ENCODE measurements at places on chromosomes 6 and 20. TPM values are rescaled to one million over a fixed set of nuclear protein-coding genes. Genes with fewer than 3 reads are reported as not detected.

GRCh38 chr6:108638993-108639392 lies 78.3 kb downstream of the FOXO3 start:
- no peak for DNase-seq

DNA sequence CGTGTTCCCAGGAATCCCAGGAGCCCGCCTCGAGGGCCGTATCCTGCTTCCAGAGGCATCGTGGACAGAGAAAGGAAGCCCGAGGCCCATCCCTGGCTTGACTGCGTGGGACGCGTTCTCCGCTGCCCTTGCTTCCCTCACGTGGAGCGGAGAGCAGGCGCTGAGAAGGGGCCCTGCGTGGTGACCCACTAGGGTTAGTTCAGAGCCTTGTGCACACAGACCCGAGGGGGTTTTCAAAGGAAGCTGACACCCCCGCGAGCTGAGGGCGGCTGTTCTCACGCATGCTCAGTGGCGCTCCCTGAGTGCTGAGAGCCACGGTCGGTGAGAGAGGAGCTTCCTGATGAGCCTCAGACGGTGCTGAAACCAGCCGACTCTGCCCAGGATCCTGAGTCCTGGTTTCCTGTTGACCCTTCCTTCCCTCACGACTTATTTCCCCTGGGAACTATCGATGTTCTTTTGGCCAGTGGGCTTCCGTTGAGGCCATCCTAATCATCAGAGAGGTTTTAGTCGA lies 28.9 kb upstream of the CCR6 start:
- DNase-seq = no peak

- no peak for DNase-seq
Measured at GRCh38 chr6:166905505-166906134, 50.7 kb downstream of the RNASET2 start.

The COL9A1 gene
- polyA plus RNA-seq = 0.04 TPM

The SLC32A1 gene
- polyA plus RNA-seq = not detected

DNA sequence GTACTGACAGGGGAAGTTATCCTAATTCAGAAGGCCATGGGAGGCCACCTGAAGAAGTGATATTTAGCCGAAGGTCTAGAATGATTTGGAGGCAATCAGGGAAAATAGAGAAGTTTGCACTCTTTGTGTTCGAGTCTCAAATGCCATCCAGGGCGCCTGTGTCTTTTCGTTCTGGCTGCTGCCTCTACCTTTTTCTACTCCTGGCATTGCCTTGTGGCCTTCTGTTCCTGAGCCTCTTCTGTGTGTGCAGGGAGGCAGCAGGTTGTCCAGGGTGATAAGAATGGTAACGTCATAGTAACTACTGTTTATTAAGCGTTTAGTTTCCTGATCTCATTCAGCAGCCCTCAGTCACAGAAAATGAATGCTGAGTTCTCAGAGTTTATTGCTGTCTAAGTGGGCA lies 252.1 kb downstream of the FARS2 start:
- DNase-seq = no peak

GRCh38 chr20:48772183-48772976 lies 55.4 kb downstream of the PREX1 start:
- no peak for DNase-seq

The SGK2 gene
- 1.3 TPM for polyA plus RNA-seq

GRCh38 chr6:159513074-159513720 lies 179.8 kb downstream of the SOD2 start:
- no peak for DNase-seq

The SLC9A8 gene
- 5.4 TPM for polyA plus RNA-seq

DNA sequence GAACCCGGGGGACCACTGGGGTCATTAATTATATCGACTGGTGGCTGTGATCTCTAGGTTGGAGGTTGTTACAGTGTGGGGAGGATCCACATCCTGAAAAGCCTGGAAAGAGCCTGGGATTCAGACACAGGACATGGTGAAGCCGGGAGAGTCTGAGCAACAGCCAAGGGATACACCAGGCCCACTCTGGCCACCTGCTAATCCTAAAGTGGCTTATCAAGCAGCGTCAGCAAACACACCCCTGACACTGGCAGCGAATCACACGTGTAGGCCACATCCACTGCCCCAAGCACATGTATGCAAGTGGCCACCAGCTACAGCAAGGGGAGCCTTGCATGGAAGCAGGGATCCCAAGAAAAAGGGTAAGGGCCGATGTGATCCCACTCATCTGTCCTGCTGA lies 41.0 kb downstream of the GFOD1 start:
- DNase-seq = no peak

The CHRNA4 gene
- polyA plus RNA-seq = 0.06 TPM

- DNase-seq = no peak
Measured at GRCh38 chr6:45618259-45618658, 240.5 kb upstream of the SUPT3H start.
